Fibroblast of skin of scalp (primary cell): ENCODE measurements at places on chromosomes 12 and 14.

GRCh38 chr12:69630191-69630590 is 19.5 kb upstream of the LRRC10 start:
- DNase-seq = no peak

GRCh38 chr12:79397609-79398008 is 293.2 kb downstream of the PAWR start:
- no peak for DNase-seq

GRCh38 chr12:46158501-46158900 is 110.3 kb downstream of the SLC38A1 start:
- no peak for DNase-seq

DNA sequence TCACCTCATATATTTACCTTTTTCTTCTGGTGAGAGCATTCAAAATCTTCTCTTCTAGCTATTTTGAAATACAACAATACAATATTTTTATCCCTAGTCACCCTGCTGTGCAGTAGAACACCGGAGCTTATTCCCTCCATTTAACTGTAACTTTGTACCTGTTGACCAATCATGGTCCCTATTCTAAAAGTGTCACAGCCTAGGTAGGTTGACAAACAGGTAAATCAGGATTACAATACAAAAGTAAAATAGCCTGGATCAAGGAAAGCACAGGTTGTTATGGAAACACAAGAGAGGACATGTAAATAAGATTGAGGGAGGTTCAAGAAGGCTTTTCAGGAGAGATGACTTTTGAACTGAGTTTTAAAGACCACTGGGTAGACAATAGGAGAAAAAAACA is 670.9 kb downstream of the DIO2 start:
- no peak for DNase-seq

- DNase-seq = no peak
Observed at GRCh38 chr12:116313194-116313927, 35.9 kb upstream of the MED13L start.

DNA sequence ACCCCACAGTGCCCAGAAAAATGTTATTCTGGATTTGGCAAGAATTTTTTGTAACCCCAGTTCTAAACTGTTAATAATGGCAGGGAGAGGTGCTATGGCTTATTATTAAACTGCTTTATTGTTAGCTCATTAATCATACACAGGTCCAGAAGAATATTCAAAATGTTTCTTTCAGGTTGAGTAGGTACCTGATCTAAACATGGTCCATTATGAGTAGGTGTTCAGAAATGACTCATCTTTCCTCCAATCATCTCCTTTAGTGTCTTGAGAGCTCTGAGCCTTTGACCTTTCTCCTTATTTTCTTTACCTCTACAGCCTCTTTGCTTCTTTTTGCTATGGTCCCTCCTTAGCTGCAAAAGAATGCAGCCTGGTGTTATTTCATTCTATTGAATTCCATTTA is 211.0 kb upstream of the GARIN6 start:
- no peak for DNase-seq

DNA sequence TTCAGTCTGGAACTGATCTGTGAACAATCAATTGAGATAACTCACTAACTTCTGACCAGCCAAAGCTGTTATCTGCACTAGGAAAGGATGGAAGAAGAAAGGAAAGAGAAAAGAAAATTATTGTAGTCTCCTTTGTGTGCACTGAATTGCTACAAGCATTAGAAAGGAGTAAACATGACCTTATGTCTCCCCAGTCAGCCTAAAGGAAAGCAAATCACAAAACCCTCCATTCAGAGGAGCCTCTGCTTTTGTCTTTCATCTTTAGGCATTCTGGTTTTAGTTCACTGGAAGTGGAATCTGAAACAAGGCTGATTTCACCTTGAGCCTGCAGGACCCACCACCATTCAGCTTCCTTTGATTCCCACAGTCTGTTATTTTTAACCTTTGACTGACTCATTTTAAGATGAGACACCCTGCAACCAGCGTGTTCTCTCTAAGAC is 26.0 kb downstream of the TBX3 start:
- DNase-seq = no peak

DNA sequence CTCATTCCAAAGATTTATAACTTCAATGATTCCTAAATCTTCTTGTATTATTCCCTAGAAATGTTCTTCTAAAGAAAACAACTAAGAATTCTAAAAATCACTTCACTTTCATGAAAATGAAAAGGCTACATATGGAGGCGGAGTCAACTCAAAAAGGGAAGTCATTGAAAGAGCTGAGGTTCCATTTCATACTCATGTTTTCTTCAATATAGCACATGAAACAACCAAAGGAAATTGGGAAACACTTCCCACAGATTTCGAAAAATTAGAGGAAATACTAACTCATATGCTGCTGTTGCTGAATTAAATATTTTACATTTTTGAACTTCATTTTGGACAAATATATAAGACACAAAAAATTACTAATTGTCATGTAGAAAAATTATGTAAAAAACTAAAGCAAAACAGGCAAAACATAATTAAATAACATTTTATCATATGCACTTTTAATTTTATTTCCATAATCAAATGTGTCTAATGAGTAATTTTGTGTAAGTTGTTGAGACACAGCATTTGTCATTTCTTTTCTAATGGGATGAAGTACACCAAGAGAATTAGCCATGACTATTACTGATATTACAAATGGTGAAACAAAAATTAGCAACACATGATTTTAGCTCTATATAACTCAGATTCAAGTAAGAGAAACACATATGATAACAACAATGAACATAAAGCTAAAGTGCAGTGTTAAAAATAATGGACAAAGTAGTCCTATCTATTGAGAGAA is at the start of gene CD163:
Gene CD163, minus strand, starts transcription at position 92 of the 730 bp plus-strand sequence. Its CDS starts 87 bp downstream, at position 5.
- DNase-seq = no peak

DNA sequence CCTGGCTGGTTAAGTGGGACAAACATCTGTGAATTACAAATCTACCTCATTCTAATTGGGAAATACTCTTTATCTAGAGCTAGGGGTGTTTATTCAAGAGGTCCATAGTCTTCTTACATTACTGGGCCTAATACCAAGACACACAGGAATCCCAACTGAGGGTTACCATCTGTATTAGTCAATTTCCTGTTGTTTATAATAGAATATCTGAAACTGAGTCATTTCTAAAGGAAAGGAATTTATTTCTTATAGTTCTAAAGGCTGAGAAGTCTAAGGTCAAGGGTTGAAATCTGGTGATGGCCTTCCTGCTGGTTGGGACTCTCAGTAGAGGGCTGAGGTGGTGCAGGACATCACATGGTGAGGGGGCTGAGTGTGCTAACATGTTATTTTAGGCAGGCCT is 36.0 kb downstream of the RTRAF start:
- DNase-seq = peak; percentile 92

DNA sequence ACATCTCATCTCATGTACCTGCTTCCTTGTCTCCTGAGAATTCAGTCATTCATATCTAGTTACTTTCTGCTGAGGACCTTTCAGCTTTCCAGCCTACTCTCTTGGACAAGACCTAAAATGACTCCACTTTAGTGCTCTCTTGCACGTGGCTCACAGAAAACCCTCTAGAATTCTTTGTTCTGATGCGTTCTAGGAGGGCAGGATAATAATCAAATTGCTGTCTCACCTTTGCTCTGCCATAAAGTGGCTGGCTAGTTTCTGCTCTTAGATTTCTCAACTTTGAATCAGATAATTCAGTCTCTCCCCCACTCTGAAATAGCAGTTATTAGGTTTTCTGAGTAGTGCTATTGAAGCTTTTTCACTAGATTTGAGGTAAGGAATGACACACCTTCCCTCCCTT is 429.5 kb upstream of the FBXO33 start:
- no peak for DNase-seq

- no peak for DNase-seq
Observed at GRCh38 chr14:23938823-23939222, 14.7 kb upstream of the DHRS4 start.

DNA sequence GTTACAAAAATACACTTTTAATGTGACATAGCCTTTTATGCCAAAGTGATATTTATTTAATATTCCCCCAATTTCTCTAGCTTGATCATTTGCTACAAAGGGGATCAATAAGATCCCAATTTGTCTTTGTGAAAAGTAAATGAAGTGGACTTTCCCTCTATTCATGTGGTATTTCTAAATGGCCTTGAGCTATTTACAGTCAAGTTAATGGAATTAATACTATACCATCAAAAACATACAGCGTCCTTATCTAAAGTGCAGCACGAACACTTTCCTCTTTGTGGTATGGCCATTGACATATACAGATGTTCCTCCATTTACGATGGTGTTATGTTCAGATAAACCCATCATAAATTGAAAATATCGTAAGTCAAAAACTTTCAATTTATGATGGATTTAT is 23.2 kb downstream of the CFL2 start:
- DNase-seq = no peak

DNA sequence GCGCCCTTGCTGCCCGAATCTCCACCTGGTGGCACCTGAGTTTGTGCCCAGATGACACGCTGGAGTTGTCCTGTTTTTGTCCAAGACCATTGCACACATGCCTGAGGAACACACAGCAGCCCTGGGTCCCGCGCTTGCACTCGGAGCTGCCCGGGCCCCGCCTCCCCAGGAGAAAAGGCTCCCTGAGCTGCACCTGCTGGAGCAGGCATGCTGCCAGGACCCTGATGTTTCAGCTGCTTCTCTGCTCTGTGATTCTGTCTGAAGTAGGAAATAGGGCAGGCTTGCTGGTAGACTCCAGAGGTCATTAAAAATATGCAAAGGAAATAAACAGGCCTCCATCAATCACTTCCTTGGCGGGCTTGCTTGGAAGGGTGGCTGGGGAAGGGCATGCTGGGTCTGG is 271.6 kb downstream of the CACNA1C start:
- no peak for DNase-seq

DNA sequence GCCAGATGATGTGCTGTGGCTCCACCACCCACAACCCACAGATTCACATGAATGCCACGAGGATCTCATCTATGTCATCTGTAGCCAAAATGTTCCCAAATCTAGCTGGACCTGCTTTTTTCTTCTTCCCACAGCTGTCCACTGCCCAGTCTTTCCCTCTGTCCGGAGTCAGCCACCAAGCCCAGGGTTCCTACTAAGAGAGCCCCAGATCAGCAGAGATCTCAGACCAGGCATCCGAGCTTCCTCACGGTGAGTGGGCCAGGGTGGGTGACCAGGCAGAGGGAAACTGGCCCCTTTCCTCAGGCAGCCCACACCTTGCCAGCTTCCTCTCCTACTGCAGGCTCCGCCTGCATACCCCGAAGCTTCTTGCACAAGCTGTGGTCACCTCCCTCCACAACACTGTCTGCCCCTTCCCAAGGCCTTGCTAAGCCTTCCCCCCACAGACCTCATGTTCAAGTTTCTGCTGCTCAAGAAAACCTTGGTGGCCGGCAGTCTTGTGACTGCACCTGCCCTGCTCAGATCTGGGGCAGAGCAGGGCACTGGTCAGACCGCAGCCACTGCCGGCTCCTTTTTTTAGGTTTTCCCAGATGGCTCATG is 81.4 kb downstream of the ACTN1 start:
- DNase-seq = no peak

DNA sequence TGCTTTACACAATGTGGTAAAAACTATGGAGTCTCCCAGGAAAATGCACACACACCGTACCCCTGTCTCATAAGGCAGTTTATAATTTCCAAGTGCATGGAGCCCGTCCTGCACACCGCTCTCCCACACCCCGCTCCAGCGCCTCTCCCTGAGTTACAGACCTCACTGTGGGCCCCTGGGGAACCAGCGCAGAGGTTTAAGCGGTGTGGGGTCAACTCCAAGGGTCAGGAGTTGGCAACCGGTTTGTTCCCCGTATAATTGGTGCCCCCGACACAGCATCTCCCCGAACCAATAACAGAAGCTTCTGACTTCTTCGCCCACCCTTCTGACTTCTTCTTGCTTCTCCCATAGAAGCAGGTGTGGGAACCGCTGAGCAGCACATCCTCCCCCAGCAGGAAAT is 58.4 kb upstream of the DDX11 start:
- DNase-seq = no peak

- DNase-seq = no peak
Observed at GRCh38 chr12:47770086-47770726, 2.8 kb upstream of the SLC48A1 start.

- DNase-seq = peak; percentile 13
Observed at GRCh38 chr14:76236172-76237130, 84.7 kb downstream of the GPATCH2L start.
